ENCODE measurements at places on chromosomes 11 and 22.

DNA sequence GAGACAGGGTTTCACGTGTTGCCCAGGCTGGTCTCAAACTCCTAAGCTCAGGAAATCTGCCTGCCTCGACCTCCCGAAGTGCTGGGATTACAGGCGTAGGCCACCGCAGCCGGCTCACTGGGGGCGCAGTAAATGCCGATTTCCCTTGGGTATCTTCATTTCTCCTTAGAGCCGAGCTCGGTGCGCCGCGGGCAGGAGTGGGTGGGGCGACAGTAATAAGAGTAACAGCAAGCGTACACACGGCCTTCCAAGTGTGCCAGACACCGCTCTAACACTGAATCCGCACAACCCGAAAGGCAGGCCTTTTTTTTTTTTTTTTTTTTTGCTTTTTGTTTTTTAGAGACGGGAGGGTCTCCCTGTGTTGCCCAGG is 500 bp upstream of the ADSL start:
- no peak for DNase-seq

GRCh38 chr11:63573881-63574855 is 11.0 kb upstream of the PLAAT2 start:
- peak; percentile 66 for DNase-seq

- DNase-seq: no peak
These were observed 13.1 kb downstream of the TOLLIP start for GRCh38 chr11:1296287-1296686.

GRCh38 chr11:86274503-86274902 is 27.5 kb upstream of the HIKESHI start:
- no peak for DNase-seq

GRCh38 chr22:50561401-50562358 is 1.0 kb downstream of the SYCE3 start:
- DNase-seq: no peak

DNA sequence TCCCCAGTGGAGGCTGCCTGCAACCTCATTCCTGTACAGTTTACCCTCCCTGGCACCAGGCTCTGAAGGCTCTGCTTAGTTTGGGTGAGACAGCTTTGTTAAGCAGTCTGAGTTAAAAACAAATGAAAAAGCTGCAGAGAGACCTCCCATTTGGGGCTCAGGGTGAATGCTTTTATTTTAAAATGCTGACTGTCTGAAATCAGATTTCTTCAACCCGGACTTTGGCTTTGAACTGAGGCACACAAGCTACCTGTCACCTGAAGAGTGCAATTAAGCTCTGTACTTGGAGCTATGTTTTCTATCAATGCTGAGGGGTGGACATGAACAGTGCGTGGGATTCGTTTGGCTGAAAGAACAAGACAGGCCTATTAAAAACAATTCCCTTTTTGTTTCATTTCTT is 217.5 kb upstream of the SORL1-AS1 start:
- no peak for DNase-seq

DNA sequence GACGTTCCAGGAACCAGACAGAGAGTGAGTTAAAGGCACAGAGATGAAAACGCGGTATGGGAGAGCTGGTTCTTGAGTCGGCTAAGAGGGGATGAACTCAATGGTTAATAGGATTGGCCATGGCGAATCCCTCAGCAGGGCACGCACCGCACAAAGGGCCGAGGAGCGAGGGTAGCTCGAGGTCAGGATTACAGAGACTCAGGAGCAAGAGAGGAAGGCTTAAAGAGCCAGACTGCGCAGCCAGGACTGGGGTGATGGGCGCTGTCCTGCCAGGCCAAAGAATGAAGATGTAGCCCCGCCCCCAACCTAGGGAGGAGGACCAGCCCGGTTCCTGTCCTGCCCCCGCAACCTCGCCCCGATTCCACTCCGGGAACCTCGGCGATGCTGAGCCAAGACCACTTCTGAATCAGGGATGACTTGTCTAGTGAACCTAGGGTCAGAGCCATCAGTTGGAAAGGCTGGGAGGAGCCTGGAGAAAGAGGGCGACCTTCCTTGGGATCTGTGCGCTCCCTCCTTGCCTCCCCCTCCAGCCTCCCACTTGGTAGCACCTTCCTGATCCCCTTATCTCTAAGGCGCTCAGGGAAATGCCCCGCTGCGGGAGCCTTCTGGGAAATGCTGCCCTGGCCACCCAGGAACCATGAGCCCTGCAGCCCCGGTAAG is at the start of gene PLEKHB1:
TSS of gene PLEKHB1 (plus strand) at position 610 of the 660 bp plus-strand sequence. CDS start at position 638, 28 bp downstream.
- peak; percentile 45 for DNase-seq

- no peak for DNase-seq
These were observed 97.4 kb downstream of the GGTLC2 start for GRCh38 chr22:22741843-22742242.

DNA sequence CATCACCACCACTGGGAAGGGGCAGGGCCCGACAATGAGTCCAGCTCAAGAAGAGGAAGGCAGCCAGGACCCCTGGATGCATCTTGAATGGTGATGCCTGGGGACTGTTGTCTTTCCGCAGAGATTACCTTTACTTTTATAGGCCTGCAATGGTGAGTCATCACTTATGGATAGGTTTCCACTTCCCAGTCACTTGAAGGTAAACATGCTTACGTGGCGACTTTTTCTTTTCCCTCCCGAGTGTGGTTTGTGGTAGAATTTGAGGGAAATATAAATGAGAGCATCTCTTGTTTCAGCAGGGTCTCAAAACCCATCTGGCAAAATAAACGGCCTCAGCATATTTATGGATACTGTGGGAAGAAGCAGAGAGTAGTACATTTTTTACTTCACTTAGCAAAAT is at the start of gene MMP13:
TSS of gene MMP13 (minus strand) at position 109 of the 400 bp plus-strand sequence. CDS start at position 82, 27 bp downstream.
- no peak for DNase-seq

GRCh38 chr11:3831378-3832239 is 9.2 kb downstream of the RHOG start:
- no peak for DNase-seq

- DNase-seq: no peak
These were observed 37.1 kb upstream of the CCDC188 start for GRCh38 chr22:20187777-20188566.

DNA sequence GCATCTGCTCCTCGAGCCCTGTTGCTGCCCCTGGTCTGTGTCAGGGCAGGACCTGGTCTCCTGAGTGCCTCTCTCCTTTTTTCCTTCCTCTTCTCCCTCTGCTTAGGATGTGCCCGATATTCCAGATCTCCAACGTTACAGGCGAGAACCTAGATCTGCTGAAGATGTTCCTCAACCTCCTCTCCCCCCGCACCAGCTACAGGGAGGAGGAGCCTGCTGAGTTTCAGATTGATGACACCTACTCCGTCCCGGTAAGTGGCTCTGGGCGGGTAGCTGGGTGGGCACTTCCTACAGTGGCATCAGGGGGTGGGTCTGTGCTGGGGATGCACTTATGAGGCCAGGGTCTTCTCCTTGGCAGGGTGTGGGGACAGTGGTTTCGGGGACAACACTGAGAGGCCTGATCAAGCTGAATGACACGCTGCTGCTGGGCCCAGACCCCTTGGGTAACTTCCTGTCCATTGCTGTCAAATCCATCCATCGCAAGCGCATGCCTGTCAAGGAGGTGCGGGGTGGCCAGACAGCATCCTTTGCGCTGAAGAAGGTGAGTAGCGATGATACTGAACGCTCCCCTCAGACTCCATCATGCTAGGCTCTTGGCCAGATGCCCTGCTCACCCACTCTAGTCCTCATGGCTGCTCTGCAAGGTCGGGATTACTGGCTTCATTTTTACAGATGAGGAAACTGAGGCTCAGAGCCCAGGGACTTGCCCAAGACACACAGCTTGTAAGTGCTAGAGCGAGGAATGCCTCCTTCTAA is 20.3 kb downstream of the GTPBP1 start:
- DNase-seq: no peak

DNA sequence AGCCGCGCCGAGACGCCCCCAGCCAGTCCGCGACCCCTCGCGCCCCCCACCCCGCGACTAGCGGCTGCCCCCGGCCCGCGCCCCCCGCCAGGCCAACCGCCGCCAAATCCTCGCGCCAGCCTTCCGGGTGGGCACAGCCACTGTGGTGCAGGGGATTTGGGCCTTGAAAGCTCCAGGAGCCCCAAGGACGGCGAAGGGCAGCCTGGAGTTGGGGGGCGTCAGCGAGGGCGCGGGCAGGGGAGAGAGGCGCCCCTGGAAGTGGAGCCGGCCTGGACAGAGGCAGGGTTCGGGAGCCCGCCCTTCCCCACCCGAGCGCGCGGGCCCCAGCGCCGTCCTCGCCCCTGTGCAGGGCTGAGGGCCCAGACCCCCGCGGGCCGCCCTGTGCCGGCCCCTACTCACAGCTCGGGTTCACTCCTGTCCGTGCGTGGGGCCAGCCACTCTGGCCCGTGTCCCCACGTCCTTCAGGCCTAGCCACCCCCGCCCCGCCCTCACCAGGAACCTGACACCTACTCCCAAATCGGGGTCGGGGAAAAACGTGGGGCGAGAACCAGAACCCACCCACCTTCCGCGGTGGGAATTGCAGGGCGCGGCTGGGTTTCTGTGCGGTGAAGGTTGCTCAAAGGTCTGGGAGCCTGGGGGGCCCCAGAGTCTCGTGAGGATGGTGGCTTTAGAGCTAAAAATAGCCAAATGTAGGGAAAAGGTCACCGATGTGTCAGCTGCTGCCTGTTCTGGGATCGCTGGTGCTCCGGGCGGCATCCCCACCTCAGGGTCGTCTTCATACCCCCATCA is at the start of gene CPT1B:
TSS of gene CPT1B (minus strand) at position 441 of the 789 bp plus-strand sequence. CDS start 512 bp downstream, outside the sequence.
- DNase-seq: no peak

- peak; percentile 34 for DNase-seq
These were observed 30.3 kb upstream of the NECTIN1 start for GRCh38 chr11:119759324-119759723.
